NCI-H2081 treated with DMSO at 0.1 percent for 48 hours (cell line): ENCODE measurements at places on chromosomes 7 and 10.
A peak's percentile ranks its signal among the peaks of the same experiment; 100 is the strongest.

- no peak for DNase-seq
These were observed 34.8 kb upstream of the TNPO3 start for GRCh38 chr7:129089521-129090212.

- no peak for DNase-seq
These were observed 195.0 kb upstream of the AGK start for GRCh38 chr7:141356161-141356560.

DNA sequence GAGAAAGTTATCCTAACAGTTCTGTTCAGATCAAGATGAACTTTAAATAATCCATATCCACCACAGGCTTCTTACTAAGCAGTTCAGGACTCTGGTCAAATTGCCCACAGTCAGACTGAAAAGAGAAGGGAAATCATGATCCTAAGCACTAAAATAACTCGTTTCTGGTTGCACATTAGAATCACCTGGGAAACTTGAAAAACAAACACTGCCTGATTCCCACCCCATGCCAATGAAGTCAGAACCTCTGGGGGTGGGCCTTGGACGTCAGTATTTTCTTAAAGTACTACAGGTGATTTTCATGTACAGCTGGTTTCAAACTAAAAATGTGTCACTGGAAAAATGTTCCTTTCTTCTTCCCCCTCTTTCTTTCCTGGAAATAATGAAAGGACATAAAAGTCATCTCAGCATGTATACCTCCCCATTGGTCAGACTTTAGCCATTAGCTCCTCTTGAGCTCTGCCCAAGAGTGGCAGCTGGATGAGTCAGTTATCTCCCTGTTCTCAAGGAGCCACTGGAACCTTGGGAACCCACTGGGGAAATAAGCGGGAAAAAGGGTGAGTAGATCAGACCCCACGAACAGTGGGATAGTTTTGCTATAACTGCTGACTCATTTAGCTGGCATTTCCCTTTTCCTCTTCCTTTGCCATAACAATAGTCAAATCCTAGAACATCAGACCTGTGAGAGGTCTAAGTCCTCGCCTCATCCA is 75.3 kb upstream of the IL6 start:
- no peak for DNase-seq

DNA sequence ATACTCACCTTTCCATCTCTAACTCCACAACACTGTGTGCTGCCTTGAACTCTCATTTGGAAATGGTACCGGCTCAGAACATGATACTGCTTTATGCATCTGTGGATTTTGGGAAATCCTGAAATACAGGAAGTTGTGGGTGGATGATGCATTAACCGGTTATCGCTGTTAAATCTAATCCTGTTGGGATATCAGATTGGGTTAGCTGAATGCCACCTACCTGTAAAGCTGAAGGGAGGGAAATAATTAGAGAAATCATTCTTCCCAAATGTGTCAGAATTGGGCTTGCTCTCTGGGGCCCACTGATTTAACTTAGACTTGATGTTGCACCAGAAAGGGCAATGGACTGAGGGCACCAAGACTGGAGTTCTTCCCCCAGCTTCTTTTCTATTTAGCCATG is 54.0 kb downstream of the CH25H start:
- no peak for DNase-seq

GRCh38 chr10:112375721-112376395 is 1.9 kb downstream of the ACSL5 start:
- DNase-seq, result no peak

GRCh38 chr7:19410106-19410505 is 264.9 kb upstream of the FERD3L start:
- no peak for DNase-seq

- DNase-seq, result no peak
These were observed 779.3 kb downstream of the INHBA start for GRCh38 chr7:40923626-40924025.

- no peak for DNase-seq
These were observed 467.1 kb downstream of the SDK1 start for GRCh38 chr7:3767917-3768777.

GRCh38 chr10:62719061-62719460 is 85.5 kb upstream of the ADO start:
- no peak for DNase-seq

DNA sequence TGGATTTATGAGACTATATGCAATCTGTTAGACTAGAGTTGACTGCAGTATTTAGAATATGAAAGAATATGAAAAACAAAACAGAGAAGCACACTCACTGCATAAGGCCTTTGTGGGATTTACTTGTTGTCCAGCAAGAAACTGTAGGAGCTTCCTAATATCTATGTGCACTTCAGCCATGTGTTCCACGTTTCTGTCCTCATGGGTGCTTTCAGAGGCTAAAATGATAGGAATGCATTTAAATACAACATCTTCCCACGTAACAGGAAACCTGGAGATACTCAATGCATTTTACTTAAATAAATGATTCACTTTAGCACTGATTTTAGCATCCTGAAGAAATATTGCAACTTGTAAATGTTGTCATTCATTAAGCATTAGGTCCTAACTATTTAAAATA is 11.7 kb downstream of the HUS1 start:
- DNase-seq, result no peak

GRCh38 chr10:1567152-1567551 is 170.2 kb downstream of the ADARB2 start:
- no peak for DNase-seq

GRCh38 chr7:130397051-130397757 is 16.9 kb downstream of the CPA1 start:
- DNase-seq, result no peak

DNA sequence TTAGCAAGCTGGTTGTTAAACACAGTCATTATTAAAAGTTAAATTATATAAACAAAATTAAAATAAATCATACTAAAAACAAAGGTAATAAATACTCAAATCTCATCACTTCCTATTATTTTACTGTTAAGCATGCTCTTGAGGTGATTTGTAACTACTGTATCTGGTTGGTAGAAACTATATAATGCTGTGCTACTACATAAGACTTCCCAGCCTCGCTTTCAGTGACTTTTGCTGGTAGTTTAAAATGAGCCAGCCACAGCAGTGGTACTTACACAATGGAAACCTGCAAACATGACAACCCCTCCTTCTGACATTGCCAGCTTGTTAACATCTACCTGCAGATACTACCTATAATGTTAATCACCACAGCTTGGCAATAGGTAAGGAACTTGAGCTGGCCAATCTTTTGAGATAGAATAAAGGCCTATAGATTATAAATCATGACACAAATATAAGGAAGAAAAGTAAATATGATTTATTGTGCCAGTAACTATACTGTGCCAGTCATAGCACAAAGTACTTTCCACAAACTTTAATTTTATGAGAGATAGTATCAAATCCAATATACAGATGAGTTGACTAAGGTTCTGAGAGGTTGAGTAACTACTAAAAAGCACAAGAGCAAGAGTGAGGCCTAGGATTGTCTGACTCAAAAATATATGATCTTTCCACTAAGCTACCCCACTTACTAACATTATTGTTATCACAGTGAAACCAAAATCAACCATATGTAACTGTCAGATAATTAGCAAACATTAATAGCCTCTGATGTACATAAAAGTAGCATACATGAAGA is 181.1 kb upstream of the ASAH2 start:
- no peak for DNase-seq

GRCh38 chr10:49488056-49488717 is 50.7 kb downstream of the ERCC6 start:
- no peak for DNase-seq

- no peak for DNase-seq
These were observed 689.0 kb upstream of the COBL start for GRCh38 chr7:52005613-52006012.

DNA sequence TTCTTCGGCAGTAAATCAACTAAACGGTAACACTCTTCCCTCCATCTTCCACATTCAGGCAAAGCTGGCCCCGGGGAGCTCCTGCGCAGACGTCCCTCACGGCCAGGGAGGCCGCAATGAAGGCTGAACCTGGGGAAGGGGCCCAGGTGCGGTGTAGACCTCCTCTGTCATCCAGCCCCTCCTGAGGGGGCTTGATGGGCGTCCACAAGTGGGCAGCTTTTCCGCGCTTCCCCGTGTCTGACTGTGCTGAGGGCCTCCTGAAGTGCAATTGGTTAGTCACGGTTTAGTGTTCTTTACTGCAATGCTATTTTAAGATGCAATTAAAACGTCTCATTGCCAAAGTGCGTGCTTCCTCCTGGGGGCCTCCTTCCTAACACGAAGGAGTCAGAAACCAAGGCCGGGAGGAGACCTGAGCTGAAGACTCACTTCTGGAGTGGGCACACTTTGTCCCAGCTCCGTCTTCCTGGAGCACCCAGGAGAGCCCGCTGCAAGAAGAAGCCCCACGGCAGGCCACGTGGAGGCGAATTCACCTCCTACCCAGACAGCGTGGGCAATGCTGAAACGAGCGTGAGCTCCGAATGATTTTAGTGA is 173.3 kb downstream of the ELFN1 start:
- no peak for DNase-seq

DNA sequence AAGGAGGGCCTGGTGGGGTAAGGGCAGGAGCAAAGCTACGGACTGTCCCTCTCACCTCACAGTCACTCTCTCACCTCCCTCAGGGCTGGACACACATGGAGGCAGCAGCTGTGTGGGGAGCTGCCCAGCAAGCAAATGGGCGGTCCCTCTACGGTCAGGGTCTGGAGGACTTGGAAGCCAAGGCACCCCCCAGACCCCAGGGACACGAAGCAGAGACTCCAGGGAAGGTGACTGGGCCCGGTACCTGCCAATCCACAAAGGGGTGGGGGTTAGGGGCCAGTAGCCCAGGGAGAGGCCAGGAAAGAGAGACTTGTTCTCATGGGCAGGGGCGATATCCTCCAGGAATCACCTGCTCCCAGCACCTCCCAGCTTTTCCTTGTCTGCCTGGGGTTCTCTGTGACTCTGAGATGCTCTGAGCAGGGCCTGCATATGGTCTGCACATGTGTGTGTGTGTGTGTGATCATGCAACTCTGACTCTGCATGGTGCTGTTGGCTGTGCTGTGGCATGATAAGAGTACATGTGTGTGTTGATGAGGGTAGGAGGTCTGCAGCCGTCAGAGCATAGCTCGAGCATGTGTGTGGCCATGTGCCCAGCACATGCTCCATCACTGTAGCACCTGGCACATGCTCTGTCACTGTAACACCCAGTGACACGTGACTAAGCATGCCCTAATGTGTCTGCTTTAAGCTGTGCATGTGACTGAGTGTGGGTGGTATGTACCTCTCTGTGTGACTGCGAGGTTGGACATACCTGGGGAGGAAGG is 4.6 kb upstream of the LDB3 start:
- DNase-seq, result no peak

DNA sequence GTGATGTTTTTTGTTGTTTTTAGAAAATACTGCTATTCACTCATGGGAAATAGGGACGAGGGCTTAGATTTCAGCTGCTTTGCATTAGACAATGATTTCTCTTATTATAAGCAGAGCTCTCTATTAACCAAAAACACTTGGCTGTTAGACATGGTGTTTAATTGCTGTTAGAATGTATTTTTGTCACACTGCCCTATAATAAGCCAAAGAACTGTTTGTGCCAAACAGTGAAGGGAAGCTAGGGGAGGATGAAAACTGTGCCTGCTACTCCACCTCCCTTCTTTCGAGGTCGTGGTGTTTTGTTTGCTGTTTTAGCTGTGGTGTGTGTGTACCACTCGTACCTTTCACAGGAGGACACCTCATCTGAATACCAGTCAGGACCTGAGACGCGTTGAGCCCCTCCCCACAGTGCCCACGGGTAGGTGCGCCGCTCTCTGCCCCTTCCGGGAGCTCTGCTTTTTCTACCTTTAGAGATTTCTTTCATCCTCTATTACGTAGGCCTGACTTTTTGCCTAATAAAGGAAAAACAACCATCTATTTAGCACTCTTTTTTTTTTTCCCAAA is 57.9 kb downstream of the CUX1 start:
- no peak for DNase-seq

DNA sequence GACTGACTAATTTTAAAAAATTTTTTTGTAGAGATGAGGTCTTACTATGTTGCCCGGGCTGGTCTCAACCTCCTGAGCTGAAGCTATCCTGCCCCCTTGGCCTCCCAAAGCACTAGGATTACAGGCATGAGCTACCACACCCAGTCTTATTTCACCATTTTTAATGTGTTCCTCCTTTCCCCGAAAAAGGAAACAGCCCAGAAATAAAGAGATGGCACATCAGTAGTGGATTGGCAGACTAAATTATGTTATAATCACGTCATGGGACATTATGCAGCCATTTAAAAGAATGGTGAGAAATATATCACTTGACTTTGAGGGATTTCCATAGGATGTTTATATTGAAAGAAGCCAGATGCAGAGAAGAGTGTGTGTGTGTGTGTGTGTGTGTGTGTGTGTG is 40.5 kb downstream of the CAPZA2 start:
- DNase-seq, result no peak

GRCh38 chr7:112366886-112367285 is 83.4 kb upstream of the IFRD1 start:
- no peak for DNase-seq

DNA sequence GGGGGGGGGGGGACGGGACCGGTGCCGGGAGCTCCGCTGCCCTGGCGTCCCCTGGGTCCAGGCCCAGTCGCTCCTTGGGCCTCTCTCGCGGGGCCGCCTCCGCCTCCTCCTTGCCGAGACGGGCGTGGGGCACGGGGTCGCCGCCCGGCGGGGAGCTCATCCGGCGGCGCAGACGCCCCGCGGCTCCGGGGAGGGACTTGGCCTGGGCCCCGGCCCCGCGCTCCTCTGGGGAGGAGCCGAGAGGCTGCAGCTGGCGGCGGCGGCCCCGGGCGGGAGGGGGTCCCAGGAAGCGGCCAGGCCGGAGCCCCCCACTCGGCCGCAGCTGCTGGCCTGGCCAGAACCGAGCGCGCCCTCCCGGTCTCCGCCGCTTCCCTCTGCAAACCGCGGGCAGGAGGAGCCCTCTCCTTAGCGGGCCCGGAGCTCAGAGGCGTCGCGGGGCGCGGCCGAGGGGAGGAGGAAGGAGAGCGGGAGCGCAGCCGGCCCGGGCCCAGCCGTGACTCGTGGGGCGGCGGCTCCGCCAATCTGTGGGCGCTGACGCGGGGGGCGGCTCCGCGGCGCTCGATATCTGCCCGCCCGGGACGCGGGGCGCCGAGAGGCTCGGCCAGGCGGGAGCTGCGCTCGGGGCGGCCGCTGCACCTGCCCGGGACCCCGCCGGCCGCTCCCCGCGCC is at the start of gene FAM20C:
Gene FAM20C (plus strand): TSS at position 591 of the 669 bp plus-strand sequence. CDS start 629 bp downstream, outside the sequence.
- DNase-seq, result peak; percentile 31

DNA sequence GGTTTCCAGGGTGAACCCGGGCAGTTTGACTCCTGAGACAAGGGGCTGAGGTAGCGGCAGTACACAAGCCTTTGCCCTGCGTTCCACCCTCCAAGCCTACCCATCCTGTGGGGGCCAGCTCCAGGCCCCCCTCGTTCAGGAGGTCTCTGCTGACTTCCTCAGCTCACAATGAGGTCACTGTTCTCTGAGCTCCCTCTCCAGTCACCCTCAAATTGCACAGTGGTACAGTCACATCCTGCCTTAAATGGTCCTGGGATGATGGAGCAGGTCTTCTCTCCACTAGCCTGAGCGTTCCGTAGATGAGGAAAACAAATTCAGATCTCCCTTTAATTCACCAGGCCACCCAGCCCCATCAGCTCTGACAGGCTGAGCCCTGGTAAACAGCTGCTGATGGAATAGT is 90.2 kb downstream of the SH3PXD2A start:
- DNase-seq, result no peak

GRCh38 chr7:50411332-50411731 is 38.8 kb downstream of the FIGNL1 start:
- no peak for DNase-seq

GRCh38 chr7:115782696-115783490 is 247.7 kb downstream of the TFEC start:
- DNase-seq, result peak; percentile 83

- DNase-seq, result no peak
These were observed 85.1 kb downstream of the ST7 start for GRCh38 chr7:117038408-117038807.
